ENCODE measurements at places on chromosomes 2 and 18. TPM values are rescaled to one million over a fixed set of nuclear protein-coding genes. Genes with fewer than 3 reads are reported as not detected.

PRKAG3 gene
- total RNA-seq = not detected

DNA sequence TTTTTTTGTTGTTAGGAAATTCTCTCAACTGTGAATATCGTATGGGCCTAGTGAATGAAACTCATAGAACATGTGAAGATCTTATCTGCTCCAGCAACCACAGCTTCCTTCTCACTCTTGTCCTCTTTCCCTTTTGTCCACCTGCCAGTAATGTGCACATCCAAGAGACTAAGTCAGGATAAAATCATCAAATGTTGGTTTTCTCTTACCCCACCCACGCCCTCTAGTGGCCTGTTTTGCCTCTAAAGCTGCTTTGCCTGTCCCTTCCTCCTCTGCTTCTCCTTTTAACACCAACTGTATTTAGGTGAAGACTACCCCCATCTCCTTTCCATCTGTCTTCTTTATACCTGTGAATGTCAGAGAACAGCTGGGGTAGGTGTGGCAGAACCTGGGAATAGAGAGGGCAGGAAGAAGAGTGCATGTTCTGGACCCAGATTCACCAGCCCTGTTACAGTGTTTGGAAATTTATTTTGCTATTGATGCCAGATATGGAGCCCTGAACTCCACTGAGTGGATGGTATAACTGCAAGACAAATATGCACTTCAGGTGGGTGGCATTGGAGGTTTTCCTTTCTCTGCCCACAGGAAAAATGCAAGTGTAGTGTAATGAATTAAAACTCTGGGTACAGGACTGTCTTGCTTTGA, 8.4 kb upstream of the MGAT5 start:
- H3K4me3 ChIP-seq = peak overlapping the region; percentile 56
- peaks cover 2% of the 10 kb centered on the region for H3K27me3 ChIP-seq
- no peak overlapping the region for H3K27ac ChIP-seq
- peaks cover 55% of the 10 kb centered on the region for H3K4me1 ChIP-seq
- DNase-seq = peak; percentile 92
- H3K36me3 ChIP-seq = peaks cover 3% of the 10 kb centered on the region

DNA sequence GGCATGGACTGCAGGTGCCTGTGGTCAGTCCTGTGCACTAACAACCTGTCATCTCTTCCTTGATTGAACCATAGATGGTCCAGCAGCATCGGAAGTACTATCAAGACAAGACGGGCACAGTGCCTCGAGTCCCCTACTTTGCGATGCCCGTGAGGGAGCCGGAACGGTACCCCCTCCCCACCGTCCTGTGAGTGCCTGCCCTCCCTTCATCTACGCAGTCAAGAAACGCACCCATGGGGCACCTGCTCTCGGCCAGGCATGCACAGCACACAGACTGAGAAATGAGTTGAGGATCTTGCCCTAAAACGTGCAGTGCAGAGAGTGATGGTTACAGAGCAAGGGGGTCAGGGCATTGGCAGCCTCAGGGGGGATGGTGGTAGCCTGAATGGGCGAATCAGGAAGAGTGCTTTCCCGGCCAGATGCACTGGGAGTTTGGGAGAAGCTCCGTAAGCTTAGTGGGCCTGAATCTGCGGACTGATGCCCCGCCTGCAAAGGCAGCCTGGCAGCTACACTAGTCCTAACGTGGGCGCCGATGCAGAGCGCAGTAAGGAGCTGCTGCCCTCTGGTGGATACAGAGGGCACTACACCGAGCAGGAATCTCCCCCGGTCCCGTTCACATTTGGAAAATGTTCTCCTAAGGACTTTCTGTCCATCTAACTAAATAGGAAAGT, 63.6 kb downstream of the CIB4 start:
- peaks cover 8% of the 10 kb centered on the region for H3K27me3 ChIP-seq
- no peak overlapping the region for H3K27ac ChIP-seq
- no peak overlapping the region for H3K4me3 ChIP-seq
- peak; percentile 89 for DNase-seq

NHEJ1 gene
- total RNA-seq = 22.8 TPM

PROKR1 gene
- not detected for total RNA-seq

DNA sequence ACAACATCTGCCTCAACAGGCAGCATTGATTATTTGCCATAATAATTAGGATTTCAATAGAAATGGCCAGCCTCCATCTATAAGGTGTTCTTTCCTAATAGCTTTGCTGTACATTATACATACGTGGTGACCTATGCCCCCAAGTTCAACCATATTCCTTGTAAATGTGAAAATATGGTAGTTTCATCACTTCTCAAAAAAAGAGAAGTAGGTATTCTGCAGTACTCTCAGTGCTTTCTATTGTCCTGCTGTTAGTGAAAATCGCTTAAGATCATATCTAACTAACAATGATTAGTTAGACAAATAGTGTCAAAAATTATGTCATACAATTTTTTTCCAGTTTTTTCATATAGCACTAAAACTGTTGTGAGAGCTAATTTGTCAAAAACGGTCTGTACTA, 79.6 kb downstream of the SLC4A10 start:
- H3K4me3 ChIP-seq = no peak overlapping the region
- no peak overlapping the region for H3K27ac ChIP-seq
- no peak for DNase-seq
- peaks cover 1% of the 10 kb centered on the region for H3K4me1 ChIP-seq

DNA sequence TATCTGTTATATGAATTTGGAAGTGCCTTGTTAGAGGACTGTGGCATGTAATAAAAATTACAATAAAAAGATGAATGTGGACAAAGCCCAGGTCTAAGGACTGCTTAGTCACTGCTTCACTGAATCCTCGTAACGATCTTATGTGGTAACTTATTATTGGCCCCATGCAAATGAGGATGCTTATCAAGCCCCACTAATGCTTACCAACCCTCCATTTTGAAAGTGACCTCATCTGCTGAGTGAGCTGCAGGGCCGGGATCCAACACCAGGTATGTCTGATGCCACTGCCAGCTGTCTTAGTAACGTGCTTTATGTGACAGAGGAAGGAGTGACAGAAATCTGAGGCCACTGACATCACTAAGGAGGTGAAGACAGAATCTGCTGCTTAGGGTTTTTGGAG, 65.3 kb upstream of the CCDC85A start:
- DNase-seq = no peak
- no peaks in the 10 kb centered on the region for H3K4me1 ChIP-seq
- no peak overlapping the region for H3K4me3 ChIP-seq

- H3K27me3 ChIP-seq = peaks cover 4% of the 10 kb centered on the region
- no peak for DNase-seq
- H3K27ac ChIP-seq = no peak overlapping the region
- H3K4me3 ChIP-seq = no peak overlapping the region
Measured at GRCh38 chr2:188971432-188971861, 2.7 kb upstream of the COL3A1 start.

DNA sequence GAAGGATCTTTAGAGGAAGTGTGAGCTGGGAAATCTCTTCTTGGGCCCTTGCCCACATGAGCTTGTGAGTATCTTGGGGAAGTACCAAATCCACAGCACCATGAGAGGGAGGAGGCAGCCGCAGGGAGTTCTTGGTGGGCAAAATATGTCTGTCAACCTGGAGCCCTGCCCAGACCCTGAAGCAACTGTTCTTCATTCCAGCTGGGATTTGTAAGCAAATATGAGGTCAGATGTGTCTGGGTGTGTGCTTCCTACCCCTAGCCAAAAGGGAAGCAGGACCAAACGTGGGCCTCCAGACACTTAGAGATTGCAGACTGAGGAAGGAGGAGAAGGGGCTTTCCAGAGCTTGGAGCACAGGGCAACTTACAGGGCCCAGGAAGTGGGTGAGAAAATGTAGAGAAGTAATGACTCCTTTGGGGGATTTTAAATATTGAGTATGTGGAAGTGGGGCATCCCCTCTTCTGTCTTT, 41.9 kb downstream of the TMEM247 start:
- no peak for DNase-seq
- peaks cover 2% of the 10 kb centered on the region for H3K4me1 ChIP-seq
- no peak overlapping the region for H3K4me3 ChIP-seq

- H3K27me3 ChIP-seq = no peaks in the 10 kb centered on the region
- H3K27ac ChIP-seq = no peak overlapping the region
- H3K4me3 ChIP-seq = no peak overlapping the region
- no peak for DNase-seq
- no peaks in the 10 kb centered on the region for H3K36me3 ChIP-seq
Measured at GRCh38 chr2:11305338-11305737, 39.1 kb downstream of the ROCK2 start.

LHCGR gene
- total RNA-seq = not detected

DNA sequence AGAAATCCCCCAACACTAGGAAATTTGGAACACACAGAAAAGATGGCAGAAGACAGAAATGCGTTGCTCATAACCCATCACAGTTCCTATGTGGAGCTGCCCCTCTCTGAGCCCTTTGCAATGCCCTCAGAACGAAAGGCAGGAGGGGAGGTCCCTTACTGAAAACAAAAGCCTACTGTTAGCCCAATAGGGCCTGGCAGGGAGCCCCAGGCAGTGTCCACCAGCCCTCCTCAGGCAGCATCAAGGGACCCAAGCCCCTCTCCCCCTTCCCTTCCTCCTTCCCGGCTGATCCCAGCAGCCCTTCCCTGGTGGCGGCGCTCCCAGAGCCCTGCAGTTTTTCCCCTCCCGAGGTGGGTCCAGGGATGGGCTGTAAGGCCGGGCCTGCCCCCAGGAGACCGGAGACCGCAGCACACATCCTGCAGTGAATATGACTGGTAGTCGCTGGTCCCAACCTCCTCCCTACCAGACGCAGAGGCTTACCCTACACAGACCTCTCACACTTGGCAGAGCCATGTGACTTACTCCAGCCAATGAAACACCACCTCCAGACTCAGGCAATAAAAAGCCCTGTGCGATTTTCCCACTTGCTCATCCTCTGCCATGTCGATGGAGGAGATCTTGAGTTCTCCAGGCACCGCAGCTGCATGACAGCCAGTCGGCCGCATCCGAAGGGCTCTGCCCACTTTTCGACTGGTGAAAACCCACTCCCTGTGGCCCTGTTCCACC, 19.4 kb upstream of the DUSP2 start:
- peak overlapping the region; percentile 99 for H3K27ac ChIP-seq
- peaks cover 52% of the 10 kb centered on the region for H3K4me1 ChIP-seq
- H3K27me3 ChIP-seq = no peaks in the 10 kb centered on the region
- DNase-seq = peak; percentile 88
- H3K4me3 ChIP-seq = peak overlapping the region; percentile 86
- peaks cover 10% of the 10 kb centered on the region for H3K36me3 ChIP-seq

GRCh38 chr2:86195808-86196387, 636 bp upstream of the IMMT start:
- peaks cover 34% of the 10 kb centered on the region for H3K4me1 ChIP-seq
- H3K4me3 ChIP-seq = peak overlapping the region; percentile 99
- DNase-seq = no peak

- H3K27ac ChIP-seq = no peak within 1 kb of the TSS
- no peak for DNase-seq
- H3K4me3 ChIP-seq = no peak within 1 kb of the TSS
- H3K27me3 ChIP-seq = peaks cover 11% of the 10 kb centered on the region
- H3K4me1 ChIP-seq = peaks cover 4% of the 10 kb centered on the region
- no peaks in the 10 kb centered on the region for H3K36me3 ChIP-seq
Measured at GRCh38 chr2:21043744-21044532, at the start of gene APOB. Gene APOB (minus strand): TSS chr2:21044073. CDS start chr2:21043945, 128 bp downstream.

DNA sequence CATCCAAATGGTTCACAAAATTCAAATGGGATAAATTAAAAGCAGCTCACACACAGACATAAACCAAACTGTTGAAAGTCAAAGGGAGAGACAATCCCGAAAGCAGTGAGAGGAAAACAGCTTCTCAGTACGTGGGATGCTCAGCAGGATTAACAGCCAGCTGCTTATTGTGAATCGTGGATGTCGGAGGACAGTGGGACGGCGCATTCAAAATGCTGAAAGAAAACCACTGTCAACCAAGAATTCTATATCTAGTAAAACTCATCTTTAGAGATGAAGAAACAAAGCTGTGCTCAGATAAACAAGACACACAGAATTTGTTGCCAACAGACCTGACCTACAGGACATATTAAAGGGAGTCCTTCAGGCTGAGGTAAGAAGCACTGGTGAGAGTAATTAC, 102.9 kb downstream of the NFATC1 start:
- no peak overlapping the region for H3K27ac ChIP-seq
- no peak overlapping the region for H3K4me3 ChIP-seq
- peaks cover 60% of the 10 kb centered on the region for H3K36me3 ChIP-seq
- DNase-seq = no peak
- H3K4me1 ChIP-seq = peaks cover 17% of the 10 kb centered on the region
- no peaks in the 10 kb centered on the region for H3K27me3 ChIP-seq

DNA sequence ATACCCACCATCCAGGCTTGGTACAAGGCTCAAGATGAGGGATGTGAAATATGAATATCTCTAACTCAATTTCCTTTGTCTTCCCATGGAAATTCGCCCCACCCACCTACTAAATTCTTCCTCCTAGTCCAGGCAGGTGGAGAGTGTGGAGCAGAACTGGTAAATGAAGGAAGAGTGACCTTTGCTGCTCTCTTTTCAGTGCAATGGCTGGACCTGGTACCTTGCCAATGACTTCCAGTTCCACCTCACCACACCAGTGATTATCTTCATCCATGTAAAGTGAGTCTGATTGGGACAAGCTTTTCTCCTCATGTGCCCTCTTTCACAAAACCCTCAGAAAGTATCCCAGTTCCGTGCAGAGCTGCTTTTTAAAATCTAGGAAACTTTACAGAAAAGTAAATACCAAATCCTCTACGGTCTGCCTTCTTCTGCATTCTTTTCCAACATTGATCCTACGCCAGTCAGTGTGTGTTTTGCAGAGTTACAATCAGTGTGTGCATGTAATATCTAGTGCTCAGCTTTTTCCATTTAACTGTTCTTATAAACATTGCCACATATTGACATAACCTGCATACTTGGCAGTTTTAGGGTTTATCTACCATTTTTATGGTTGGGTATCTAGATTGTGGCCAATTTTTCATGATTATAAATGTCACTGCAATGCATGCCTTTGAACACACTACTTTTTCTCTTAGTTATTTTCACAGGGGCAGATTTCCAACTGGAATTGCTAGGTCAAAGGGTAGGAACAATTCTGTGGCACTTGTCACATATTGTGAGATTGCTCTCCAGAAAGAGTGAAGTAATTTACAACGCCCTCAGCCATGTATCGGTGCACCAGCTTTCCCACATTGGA, 86.5 kb upstream of the SEC11C start:
- peaks cover 10% of the 10 kb centered on the region for H3K27me3 ChIP-seq
- no peaks in the 10 kb centered on the region for H3K36me3 ChIP-seq
- DNase-seq = no peak
- no peak overlapping the region for H3K4me3 ChIP-seq

DNA sequence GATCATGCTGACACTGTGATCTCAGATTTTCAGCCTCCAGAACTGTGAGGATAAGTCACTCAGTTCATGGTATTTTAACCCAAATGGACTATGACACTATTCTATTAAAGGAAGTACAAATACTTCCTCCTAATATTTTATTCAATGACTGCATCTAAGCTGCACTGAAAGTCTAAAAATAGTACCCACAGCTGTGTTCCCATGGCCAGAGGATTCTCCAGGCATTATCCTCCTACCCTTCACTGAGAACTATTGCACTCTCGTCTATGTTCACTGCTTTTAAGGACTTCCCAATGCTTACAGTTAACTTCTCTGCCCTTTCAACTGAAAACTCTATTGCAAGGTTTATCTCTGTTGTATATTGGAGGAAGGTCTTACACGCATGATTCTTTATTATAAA, 15.2 kb downstream of the LRATD1 start:
- no peaks in the 10 kb centered on the region for H3K27me3 ChIP-seq
- H3K36me3 ChIP-seq = no peaks in the 10 kb centered on the region
- no peak overlapping the region for H3K27ac ChIP-seq
- H3K4me3 ChIP-seq = no peak overlapping the region

- no peak overlapping the region for H3K4me3 ChIP-seq
- no peaks in the 10 kb centered on the region for H3K27me3 ChIP-seq
- no peak overlapping the region for H3K27ac ChIP-seq
- no peaks in the 10 kb centered on the region for H3K36me3 ChIP-seq
- peak; percentile 79 for DNase-seq
Measured at GRCh38 chr2:36507408-36507812, 90.6 kb downstream of the FEZ2 start.

- no peak for DNase-seq
- no peaks in the 10 kb centered on the region for H3K27me3 ChIP-seq
- H3K36me3 ChIP-seq = peaks cover 19% of the 10 kb centered on the region
- no peak overlapping the region for H3K27ac ChIP-seq
Measured at GRCh38 chr2:239222312-239222660, 178.5 kb downstream of the HDAC4 start.

Measured in activated CD4-positive, alpha-beta T cell treated with anti-CD3 and anti-CD28 coated beads, Interleukin-2, amount 10 ng/mL, durations not matched to agents 24 days and 14 days (primary cell).